NCI-H2171 (cell line): ENCODE measurements at places on chromosomes 3 and 15.

- peak; percentile 66 for DNase-seq
Measured at GRCh38 chr3:194134231-194134756, 1.7 kb upstream of the HES1 start.

GRCh38 chr3:134463676-134464063, 22.1 kb downstream of the ANAPC13 start:
- no peak for DNase-seq

DNA sequence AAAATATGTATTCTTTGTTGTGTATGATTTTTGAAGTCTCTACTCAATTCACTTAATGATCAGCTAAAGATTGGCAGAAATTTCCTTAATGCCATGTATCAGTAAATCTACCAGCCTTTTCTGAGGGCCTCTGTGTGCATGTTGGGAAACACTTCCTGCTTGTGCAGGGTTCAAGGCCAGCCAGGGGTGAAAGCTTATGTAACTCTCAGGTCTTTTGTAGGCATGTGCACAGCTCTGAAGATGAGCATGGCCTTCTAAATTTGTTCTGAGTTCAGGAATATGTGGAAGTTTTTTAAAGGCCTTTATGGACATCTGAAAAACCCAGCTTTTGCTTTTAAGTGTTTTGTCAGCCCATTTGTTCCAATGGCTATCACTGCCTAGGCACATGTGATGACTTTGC, 82.7 kb downstream of the ROBO1 start:
- DNase-seq: no peak

GRCh38 chr3:180871901-180872300, 40.6 kb upstream of the FXR1 start:
- DNase-seq: no peak

DNA sequence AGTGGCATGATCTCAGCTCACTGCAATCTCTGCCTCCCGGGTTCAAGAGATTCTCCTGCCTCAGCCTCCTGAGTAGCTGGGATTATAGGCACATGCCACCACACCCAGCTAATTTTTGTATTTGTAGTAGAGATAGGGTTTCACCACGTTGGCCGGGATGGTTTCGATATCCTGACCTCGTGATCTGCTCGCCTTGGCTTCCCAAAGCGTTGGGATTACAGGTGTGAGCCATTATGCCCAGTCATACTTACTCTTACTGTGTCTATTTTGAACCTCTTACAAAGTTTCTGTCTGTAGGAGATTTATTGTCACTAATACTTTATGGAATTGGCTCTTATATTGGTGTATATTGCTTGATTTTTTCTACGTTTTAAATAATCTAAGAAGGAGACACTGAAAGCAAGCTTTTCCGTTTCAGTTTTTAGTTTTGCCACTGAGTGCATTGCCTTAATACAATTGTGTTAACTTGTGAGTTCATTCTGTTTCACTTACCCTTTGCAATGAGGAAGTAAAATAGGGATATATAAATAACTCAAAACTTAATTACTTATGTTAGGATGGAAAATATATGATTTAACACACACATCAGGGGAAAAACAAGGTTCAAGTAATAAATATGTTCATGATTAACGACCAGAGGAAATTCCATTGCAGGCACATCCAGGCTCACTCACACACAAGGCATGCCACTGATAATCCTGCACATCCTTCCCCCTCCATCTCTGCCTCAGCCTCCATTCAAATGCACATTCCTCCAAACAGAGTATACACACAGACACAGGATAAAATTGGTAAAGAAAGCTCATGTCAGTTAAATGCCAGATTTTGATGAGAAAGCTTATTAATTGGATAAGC, 279.3 kb upstream of the RASGRP1 start:
- DNase-seq: no peak
